ENCODE measurements at places on chromosomes 13 and 19. TPM values are rescaled to one million over a fixed set of nuclear protein-coding genes. Genes with fewer than 3 reads are reported as not detected.

FGF21 gene
- not detected for total RNA-seq

LHFPL6 gene
- 141 TPM for total RNA-seq

ANGPTL8 gene
- not detected for total RNA-seq

- DNase-seq = no peak
These were observed 184.0 kb downstream of the IRS2 start for GRCh38 chr13:109602356-109602755.

GRCh38 chr19:19655641-19656343, 7.7 kb downstream of the ATP13A1 start:
- DNase-seq = no peak

DNA sequence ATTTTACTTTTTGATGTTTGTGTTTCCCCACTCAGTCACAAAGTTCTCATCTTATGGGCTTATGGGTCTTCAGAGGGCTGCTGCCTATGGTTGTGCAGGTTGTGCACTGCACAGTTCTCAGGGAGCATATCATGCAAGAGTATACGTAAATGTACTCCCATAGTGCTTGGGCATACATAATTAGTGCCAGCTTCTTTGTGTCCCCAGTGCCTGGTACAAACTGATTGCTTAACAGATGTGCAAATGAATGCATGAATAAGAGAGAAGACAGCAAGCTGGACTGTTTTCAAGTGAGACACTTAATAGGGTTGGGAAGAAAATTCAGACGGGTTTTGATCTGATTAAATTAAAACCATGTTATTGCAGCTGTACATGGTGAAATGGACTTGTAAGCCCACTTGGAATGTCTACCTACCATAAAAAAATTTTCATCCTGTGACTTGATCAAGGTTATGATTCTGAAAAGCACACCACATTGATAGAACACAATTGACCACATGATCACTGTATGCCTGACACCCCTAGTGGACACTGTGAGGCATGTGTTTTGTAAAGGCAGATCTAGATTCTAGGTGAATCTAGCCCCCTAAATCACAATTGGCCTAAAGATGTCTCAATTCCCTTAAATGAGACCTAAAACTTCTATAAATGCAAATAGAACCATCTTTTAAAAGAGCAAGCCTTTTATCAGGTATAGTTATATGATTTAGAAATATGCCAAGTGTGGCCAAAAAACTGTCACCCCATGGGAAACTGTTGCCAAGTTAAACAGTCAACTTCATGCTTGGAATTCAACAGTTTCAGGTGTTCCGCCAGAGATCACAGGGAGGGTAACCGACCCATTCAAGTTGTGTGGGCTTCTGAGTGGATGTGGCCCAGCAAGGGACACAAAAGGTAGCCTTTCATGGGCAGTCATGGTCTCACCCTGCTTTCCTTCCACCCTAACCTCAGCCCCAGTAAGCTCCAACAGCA, 27.9 kb downstream of the FAM124A start:
- no peak for DNase-seq

GRCh38 chr13:36362914-36363313, 16.7 kb upstream of the SPART start:
- DNase-seq = no peak

All from umbilical cord (tissue), 2 donors.